ENCODE measurements at places on chromosomes 16 and 17.

GRCh38 chr16:75458029-75458428 is 6.5 kb downstream of the TMEM170A start:
- no peak for DNase-seq

DNA sequence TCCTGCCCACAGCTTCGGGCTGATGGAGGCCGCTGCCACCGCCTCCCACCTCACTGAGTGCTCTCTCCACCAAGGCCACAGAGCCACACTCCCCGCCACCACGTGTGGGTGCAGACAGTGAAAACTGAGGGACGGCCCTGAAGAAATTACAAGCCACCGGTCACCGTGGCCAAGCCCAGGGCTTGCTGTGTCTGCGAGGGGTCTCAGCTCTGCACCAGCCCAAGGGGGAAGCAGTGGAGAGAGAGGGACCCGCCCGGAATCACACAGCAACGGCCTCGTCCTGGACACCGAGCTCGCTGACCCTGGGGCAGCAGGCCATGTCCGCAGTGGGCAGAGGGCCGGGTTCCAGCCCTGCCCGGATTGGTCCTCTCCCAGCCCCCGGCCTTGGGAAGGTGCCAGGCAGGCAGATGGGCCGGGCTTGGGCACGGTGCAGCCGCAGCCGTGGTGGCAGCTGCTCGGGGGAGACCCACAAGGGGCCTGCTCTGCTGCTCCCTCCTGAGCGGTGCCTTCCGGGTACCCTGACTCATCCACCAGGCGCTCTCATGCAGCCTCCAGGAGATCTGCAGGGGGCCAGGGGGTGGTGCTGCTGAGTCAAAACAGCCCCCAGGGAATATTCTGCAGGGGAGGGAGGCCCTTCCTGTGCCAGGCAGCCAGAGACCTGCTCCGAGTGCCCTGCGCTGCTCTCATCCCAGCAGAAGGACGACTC is 52.0 kb downstream of the CBFA2T3 start:
- peak; percentile 68 for DNase-seq

DNA sequence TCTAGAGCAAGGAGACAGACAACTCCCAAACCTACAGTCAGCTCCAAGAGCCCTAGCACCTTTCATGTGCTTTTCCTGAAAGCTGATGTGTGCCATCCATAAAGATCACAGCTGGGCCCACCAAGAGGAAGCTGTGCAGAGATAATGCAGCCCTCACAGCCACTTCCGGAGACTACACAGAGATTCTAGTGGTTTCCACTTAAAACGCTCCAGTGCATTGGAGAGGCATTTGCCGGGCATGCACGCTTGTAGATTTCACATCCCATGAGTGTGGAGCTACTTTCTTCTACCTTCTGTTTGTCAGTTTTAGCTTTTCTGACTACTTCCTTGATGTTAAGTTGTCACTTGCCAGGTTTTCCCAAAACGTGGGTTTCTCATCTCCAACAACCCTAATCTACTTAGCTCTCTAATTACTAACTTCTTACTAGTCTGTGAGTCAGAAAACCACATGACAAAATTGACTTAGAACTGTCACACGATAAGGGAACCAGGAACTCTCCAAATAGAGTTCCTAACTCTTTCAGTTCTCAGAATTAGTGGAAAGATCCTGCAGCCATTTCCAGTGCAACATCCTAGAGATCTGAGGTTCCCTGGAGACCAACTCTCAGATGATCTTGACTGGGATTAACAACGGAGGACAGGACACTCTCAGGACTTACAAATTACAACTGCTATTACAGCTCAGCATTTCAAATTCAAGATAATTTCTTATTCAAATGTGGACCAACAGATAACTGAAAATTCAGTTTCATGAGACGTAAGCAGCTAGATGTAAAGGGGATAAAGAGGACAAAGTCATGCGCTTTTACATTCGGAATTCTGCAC is 28.6 kb downstream of the PMP22 start:
- no peak for DNase-seq

- no peak for DNase-seq
Observed at GRCh38 chr16:13483121-13483520, 436.8 kb upstream of the ERCC4 start.

GRCh38 chr17:39863918-39864746 is at the start of gene IKZF3:
Gene IKZF3, minus strand, starts transcription at chr17:39864312. Its CDS starts 186 bp downstream, at chr17:39864126.
- peak; percentile 50 for DNase-seq

- no peak for DNase-seq
Observed at GRCh38 chr17:8503368-8503767, 67.7 kb downstream of the NDEL1 start.

GRCh38 chr16:11121914-11122692 is 133.9 kb downstream of the SOCS1 start:
- DNase-seq, result no peak

- DNase-seq, result no peak
Observed at GRCh38 chr16:73228649-73229048, 180.7 kb upstream of the ZFHX3 start.

DNA sequence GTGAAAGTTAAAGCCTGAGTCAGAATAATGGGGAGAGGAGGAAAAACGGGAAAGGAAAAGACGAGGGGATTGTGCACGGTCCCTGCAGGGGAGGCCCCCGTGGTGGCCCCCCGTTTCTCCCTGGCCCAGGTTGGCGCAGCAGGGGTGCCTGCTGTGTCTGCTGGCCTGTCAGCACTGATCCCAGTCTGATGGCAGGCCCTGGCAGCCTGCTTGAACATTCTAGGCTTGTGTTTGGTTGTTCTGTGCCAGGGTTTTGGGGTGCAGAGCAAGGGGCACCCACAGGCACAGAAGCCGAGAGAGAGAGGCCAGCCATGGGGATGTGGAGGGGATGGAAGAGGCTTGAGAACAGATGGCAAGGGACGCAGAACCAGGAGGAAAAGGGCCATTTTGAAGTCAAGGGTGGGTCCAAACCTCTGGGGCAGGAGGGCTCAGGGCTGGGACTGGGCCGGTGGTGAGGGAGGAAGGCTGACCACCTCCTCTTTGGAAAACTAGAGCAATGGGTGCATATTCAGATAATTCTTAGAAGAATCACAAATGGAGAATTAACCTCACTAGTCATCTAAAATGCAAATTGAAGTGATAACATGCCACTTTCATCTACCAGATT is 35.9 kb downstream of the TBX4 start:
- no peak for DNase-seq

- DNase-seq, result no peak
Observed at GRCh38 chr16:57986196-57986595, 14.3 kb downstream of the ZNF319 start.

- DNase-seq, result no peak
Observed at GRCh38 chr16:31216422-31217135, at the start of gene PYDC1. Gene PYDC1, minus strand, starts transcription at chr16:31217135. Its CDS starts 107 bp downstream, at chr16:31217028.

DNA sequence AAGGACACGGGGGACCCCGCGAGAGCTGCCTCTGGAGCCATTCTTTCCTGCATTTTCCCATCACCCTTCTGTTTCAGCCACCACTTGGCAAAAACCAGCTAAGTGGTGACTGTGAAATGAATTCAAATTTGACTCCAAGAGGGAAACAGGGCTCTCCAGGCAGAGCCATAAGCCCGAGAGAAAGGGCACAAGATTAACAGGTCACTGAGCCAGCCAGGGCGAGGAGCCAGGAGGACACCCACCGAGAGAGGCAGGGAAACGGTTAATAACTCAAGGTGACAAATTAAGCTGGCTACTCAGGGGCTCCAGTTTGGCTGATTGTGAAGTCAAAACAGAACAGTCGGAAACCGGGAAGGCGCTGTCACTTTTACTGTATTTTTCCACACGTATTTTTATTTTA is 67.8 kb upstream of the SOX9 start:
- DNase-seq, result peak; percentile 37

- DNase-seq, result no peak
Observed at GRCh38 chr17:67438667-67439066, 61.6 kb downstream of the PITPNC1 start.

DNA sequence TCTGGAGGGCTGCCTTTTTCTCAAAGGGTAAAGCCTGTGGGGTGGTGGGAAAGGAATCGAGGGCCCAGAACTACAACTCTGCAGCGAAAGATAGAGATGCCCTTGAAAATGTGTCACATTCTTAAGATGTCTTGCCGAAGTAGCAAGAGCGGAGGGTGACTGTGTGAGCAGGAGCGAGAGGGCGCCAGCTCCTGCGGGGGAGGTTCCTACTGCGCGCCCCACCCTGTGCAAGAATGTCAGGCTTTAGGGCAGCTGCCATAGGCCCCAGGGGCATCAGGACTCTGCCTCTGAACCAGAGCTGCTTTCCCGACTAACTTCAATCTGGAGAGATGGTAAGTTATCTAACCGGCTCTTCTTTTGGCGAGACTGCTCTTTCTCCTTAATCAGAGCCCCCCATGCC is 11.8 kb upstream of the ITGAE start:
- DNase-seq, result no peak

DNA sequence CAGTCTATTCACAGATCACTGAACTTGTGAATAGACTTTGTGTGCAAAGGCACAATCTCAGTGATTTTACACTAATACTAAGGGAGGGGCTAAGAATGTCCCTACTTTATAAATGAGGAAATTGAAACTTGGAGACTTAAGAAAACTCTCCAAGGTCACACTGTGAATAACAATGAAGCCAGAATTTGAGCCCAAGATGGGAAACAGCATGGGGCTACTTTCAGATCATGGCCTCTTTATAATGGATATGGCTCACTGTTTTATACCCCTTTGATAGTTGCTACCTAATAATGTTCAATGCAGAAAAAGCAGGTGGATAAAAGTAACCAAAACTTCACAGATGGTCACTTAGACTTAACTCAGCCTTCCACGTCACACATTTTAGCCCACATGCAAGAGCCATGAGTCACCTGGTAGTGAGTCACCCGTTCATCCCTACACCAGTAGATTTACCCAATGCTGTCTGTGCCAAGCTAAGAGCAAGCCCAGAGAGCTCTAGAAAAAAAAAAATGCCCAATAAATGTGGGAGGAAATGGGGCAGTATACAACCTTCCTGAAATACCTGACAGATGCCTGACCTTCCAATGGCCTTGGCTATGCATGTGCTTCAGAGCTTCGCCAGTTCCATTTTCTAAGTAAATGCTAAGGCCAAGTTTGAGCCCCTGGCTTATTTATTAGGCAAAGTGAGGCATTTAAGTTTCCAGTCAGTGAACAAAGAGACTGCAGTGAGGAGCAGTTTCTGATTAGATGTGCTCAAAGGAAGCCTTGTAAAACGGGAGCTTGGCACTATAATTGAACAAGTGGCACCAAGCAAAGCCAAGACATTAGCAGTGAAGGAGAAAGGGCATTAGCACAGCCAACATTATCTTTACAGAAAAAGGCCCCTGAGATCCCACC is 219.7 kb downstream of the TMEM114 start:
- DNase-seq, result no peak

- no peak for DNase-seq
Observed at GRCh38 chr16:70706948-70707465, 21.2 kb upstream of the MTSS2 start.

DNA sequence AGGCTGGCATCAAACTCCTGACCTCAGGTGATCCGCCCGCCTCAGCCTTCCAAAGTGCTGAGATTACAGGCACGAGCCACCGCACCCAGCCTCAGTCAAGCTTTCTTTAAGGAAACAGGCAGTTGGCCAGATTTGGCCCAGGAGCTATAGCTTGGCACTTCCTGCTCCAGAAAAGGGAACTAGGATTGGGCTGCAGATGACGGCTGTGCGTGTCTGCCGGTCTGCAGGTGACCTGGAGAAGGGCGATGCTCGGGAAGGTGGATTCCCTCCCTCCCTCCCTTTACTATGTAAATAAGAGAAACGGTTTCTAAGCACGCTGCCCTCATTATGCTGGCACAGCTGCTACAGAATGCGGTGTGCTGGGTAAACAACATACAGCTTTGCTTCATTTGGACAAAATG is 215.9 kb downstream of the RPTOR start:
- peak; percentile 92 for DNase-seq

- no peak for DNase-seq
Observed at GRCh38 chr17:67349420-67349819, 17.0 kb downstream of the PSMD12 start.

DNA sequence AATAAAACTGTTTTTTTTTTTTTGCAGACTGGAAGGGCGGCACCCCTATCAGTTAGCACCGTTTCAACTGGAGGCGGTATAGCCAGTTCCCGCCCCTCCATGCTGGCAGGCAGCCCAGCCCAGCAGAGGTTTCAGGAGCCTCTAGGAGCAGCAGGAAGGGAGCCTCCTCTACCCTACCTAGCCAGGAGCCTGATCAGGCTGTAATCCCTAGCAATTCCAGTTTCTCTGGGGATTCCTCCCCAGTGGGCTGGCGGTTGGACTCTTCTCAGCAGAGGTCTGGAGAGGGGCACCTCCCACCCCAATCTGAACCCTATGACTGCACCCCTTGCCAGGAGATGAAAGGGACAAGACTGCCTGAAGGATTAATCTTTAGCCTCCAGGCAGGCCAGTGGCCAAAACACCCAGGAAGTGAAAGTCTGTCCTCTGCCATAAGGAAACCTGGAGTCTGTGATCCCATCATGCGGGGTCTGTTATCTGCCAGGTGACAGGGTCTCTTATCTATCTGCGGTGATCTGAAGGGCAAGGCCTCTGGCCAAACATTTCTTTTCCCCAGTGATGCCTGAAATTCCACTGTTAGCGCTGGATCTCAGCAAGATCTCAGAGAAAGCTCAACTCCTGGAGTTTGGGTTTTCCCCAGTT is 4.9 kb upstream of the CDH1 start:
- peak; percentile 42 for DNase-seq

- no peak for DNase-seq
Observed at GRCh38 chr17:52047086-52047485, 111.4 kb downstream of the CA10 start.
